ENCODE measurements at places on chromosomes 4 and X.

DNA sequence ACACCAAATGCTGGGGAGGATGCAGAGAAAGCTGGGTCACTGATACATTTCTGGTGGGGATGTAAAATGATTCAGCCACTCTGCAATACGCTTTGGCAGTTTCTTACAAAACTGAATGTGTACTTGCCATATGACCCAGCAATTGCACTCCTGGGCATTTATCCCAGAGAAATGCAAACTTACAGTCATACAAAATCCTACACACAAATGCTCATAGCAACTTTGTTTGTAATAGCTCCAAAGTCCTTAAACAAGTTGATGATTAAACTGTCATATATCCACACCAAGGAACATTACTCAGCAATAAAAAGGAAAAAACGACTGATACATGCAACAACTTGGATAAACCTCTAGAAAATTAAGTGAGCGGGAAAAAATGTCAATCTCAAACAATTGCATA lies 12.3 kb downstream of the MID1 start:
- no peak for DNase-seq

- DNase-seq, result no peak
Measured at GRCh38 chr4:100461807-100462605, 55.8 kb downstream of the EMCN start.

GRCh38 chrX:101676571-101676970 lies 16.9 kb upstream of the ARMCX2 start:
- no peak for DNase-seq

DNA sequence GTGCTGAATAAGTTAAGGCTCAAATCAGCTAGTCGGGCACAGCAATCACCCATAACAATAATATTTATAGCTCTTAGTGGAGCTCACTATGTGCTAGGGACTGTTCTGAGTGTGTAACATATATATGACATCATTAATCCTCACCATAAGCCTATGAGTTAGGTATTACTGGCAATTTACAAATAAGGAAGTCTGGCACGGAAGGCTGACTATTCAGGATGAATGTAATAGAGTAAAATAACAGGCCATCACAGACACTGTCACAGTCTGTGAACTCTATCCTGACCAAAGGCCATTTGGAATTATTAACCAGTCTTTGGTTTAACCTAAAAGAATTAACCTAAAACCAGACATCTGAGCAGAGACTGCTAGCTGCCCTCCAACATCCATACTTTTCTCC lies 119.3 kb downstream of the C4orf51 start:
- DNase-seq, result no peak

DNA sequence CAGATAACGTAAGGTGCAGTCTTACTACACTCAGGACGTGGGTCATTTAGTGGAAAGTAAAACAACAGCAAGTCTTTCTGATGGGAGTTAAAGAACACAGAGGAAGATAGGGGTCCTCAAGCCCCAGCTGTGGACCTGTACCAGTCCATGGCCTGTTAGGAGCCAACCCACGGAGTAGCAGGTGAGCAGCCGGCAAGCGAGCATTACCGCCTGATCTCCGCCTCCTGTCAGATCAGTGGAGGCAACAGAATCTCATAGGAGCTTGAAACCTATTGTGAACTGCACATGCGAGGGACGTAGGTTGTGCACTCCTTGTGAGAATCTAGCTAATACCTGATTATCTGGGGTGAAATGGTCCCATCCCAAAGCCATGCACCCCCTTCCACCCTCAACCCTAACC lies 1180.8 kb downstream of the FSTL5 start:
- no peak for DNase-seq

GRCh38 chrX:74117962-74118902 lies 185.7 kb upstream of the ZCCHC13 start:
- DNase-seq, result no peak

DNA sequence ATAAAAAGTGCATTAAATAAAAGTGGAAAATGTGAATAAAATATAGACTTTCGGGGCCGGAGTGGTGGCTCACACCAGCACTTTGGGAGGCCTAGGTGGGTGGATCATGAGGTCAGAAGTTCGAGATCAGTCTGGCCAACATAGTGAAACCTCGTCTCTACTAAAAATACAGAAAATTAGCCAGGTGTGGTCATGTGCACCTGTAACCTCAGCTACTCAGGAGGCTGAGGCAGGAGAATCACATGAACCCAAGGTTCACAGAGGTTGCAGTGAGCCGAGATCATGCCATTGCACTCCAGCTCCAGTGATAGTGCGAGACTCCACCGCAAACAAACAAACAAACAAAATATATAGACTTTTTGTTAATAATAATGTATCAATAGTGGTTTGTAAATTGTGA lies 293.6 kb upstream of the TRAM1L1 start:
- DNase-seq, result no peak

- peak; percentile 0 for DNase-seq
Measured at GRCh38 chrX:33434256-33435092, 223.1 kb upstream of the DMD start.

- DNase-seq, result no peak
Measured at GRCh38 chr4:138522366-138522765, 280.2 kb upstream of the SLC7A11 start.

DNA sequence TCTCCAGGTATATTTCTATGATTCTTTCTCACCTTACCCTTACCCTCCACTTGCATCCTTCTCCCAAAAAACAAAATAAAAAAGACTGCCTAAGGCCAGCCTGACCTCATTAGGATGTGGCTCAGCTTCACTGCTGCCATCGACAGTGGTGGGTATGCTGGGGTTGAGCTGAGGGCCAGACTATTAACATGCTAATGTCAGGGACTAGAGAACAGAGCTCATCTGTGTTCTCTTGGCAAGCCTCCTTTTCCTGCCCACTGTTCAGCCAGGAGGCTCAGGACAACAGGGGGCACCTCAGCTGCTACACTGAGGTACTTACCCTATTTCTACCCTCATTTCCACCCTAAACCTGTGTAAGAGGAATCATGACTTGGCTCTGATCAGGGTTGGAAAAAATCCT lies 59.3 kb downstream of the MSN start:
- no peak for DNase-seq

GRCh38 chrX:106621836-106622235 lies 10.1 kb downstream of the RADX start:
- DNase-seq, result no peak

- no peak for DNase-seq
Measured at GRCh38 chrX:15815779-15816437, 25.6 kb downstream of the ZRSR2 start.

GRCh38 chr4:113145519-113146291 lies 96.3 kb downstream of the ANK2 start:
- no peak for DNase-seq

DNA sequence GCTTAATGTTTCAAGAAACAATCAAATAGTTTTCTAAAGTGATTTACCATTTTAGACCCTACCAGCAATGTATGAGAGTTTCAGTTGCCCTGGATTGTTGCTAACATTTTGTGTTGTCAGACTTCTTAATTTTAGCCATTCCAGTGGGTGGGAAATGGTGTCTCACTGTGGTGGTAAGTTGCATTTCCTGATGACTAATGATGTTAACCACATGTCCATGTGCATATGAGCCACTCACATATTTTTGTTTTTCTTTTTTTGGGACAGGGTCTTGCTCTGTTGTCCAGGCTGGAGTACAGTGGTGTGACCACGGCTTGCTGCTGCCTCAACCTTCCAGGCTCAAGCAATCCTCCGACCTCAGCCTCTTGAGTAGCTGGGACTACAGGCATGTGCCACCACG lies 48.3 kb downstream of the MED28 start:
- DNase-seq, result no peak

- DNase-seq, result no peak
Measured at GRCh38 chr4:169404960-169405359, 134.2 kb upstream of the SH3RF1 start.

- DNase-seq, result no peak
Measured at GRCh38 chrX:153889123-153889522, 3.1 kb upstream of the L1CAM start.

- no peak for DNase-seq
Measured at GRCh38 chr4:123404533-123404932, 7.9 kb downstream of the SPRY1 start.

DNA sequence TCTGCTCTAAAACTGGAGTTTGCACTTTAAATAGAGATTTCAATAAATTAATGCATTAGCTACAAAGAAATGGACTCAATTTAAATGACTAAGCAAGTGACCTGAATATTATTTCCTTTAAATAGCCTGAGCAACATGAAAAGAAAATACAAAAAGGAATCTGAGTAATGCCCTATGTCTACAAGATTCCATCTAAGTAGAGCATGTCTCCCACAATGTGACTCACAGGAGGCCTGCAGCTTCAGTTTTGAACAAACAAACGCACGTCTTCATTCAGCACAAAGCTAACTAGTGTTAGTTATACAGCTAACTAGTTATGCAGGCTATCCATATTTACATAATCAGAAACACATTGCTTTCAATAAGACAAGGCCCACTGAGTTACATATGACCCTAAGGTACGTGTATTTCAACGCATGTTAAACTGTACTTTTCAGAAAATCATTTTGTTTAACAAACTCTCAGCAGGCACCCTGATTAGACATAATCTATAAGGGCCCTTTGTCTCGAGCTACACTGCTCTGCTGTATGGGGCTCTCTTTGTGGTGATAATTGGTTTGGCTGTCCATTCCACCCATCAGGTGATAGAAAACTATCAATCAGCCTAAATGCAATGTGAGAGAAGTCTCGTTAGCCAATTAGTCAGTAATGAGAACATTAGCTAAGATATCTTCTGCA lies 116.5 kb downstream of the MAML3 start:
- DNase-seq, result no peak

DNA sequence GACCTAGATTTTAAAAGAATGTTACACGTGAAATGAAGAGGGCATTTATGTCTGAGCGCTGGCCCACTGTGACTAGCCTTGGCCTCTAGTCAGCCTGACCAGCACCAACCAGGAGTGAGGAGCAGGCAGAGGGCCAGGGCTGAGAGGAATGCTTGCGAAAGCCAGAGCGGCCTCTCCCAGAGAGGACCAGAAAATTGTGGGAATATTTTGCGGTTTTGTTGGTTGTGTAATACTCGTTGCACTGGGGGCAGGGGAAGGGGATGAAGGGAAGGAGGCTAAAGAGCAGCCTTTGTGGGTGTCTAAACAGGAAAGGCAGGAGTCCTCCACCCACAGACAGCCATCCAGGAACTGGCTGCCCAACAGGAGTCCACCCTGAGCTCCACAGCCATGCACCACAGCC lies 3.8 kb downstream of the GABRE start:
- DNase-seq, result no peak

GRCh38 chr4:73187325-73187724 lies 71.3 kb downstream of the ANKRD17 start:
- no peak for DNase-seq

DNA sequence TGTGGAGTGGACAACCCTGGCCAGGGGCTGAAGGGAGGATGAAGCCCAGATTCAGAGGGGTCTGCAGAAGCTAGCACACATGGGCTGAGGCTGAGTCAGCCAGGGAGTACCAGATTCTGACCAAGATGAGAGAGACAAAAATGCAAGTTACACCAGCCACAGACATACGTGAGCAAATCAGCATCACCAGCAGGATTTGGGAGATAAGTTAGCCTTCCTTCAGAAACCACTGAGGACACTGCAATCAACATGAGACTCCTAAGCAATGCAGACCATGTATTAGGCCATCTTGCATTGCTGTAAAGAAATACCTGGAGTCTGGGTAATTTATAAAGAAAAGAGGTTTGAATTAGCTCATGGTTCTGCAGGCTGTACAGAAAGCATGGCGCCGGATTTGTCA lies 57.0 kb upstream of the PAGE5 start:
- no peak for DNase-seq

DNA sequence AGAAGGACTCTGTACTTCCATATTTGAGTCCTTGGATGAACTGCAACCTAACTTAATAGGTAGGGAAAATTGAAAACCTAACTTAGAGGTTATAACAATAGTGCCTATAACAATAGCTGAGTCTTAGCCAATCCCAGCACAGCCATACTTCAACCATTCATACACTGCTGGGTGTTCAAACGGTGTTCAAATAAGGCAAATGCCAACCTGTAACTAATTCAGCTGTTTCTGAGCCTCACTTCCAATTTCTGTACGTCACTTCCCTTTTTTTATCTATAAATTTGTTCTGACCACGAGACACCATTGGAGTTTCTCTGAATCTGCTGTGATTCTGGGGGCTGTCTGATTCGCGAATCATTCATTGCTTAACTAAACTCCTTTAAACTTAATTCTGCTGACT lies 9.6 kb upstream of the GRSF1 start:
- no peak for DNase-seq

GRCh38 chr4:69984030-69984443 lies 11.7 kb upstream of the STATH start:
- no peak for DNase-seq

- no peak for DNase-seq
Measured at GRCh38 chrX:134249241-134249640, 12.3 kb downstream of the CCDC160 start.

GRCh38 chr4:58368221-58368620 lies 1258.0 kb upstream of the IGFBP7 start:
- DNase-seq, result no peak

DNA sequence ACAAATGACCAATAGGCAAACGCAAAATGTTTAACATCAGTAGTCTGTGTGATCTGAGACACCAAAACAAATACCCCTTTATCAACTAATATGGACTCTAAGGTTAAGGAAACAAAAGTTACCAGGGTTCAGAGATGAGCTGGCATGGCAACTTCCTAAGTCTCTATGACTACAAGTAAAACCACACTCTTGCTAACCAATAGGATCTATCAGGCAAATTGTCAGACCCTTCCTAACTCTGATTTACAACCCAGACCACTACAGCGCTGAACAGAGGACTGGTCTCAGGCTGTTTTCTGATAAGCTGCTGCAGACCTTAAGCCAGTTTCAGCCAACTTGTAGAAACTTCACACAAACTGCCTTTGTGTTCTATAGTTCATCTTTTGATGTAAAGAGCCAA lies 608.0 kb downstream of the TLL1 start:
- DNase-seq, result no peak

GRCh38 chr4:103074744-103075434 lies 1.7 kb downstream of the SLC9B2 start:
- no peak for DNase-seq

DNA sequence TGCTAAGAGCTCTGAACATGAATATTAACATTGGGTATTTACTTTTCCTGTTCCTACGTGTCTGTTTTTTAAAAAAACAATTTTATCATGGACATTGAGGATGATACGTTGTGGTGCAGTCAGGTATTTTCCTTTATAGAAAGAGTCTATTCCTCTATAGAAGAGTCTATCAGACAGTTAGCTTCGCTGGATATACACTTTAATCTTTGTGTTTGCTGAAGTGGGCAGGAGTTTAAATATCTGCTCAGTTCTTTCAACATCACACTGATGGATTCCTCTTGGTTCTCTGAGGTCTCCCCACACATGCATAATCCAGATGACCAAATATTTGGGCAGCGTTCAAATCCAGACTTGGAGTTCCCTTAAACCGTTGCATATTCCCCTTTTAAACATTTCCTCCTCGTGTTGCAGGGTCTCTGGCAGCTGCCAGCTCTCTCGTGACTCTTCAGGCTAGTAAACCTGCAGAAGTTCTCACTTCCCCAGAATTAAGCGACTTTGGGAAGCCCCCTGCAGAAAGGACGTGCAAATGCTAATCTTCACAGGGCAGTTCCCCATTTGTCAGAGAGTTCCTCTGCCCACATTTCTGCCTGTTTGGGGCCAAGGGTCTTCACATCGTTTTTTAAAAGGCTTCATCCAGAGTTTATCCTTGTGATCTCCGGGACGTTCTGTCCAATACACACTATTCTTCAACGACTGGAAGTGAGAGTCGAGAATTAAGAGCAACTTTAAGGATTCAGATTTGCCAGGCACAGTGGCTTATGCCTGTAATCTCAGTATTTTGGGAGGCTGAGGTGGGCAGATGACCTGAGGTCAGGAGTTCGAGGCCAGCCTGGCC lies 20.5 kb upstream of the DHRSX start:
- no peak for DNase-seq

GRCh38 chr4:71133491-71133890 lies 140.0 kb downstream of the DCK start:
- DNase-seq, result no peak
